T47D (cell line): ENCODE measurements at places on chromosomes 16 and 17.

GRCh38 chr17:19381741-19382444 lies 3.6 kb downstream of the MAPK7 start:
- no peak for DNase-seq

GRCh38 chr17:83203472-83204221 lies 124.2 kb downstream of the METRNL start:
- DNase-seq: no peak

- no peak for DNase-seq
Measured at GRCh38 chr17:38434178-38434665, 6.0 kb downstream of the ARHGAP23 start.

- no peak for DNase-seq
Measured at GRCh38 chr17:58331815-58332777, 3.5 kb upstream of the TSPOAP1 start.
